RPMI7951 (cell line): ENCODE measurements at places on chromosomes 1 and 21. TPM values are rescaled to one million over a fixed set of nuclear protein-coding genes. Genes with fewer than 3 reads are reported as not detected.

PMVK gene
- total RNA-seq = 8.7 and 9.3 TPM in 2 replicates

CD247 gene
- total RNA-seq = 0.20 TPM in 1 of 2 replicates, not detected in the other

GPR37L1 gene
- total RNA-seq = not detected in 2 replicates

LRRC3 gene
- total RNA-seq = 1.6 and 1.9 TPM in 2 replicates

OR6N1 gene
- total RNA-seq = not detected in 2 replicates

GRCh38 chr1:163315773-163316374, 5.9 kb upstream of the NUF2 start:
- peak; percentile 40 for DNase-seq

DNA sequence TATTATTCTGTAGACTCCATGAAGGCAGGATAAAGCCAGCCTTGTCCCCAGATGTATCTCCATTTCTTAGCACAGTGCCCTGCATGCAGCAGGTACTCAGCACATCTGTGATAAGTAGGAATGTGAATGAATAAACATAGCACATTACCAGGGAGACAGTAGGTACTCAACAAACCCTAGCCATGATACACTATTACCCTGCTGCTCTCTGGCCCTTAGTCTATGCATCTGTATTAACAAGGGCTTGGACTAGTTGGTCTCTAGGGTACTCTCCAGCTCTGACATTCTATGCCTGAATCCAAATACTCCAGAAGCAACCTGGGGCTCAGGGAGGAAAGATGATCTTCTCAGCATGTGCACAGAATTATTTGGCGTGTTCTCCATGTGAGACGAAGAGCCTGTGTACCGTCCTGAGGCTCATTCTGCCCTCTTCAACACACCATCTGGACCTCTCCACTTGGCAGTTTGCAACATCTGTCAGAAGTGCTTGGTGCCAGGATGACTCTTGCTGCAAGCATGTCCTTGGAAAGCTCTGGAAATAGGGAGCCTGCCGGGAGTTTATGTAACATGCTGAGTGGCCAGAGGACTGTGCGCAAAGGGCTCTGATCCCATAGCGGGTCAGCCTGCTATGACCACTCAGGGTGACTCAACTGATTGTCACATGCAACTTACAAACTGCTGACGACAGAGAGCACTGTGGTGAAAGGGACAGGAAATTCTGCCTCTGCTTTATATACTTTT, 228.2 kb upstream of the USP24 start:
- peak; percentile 99 for DNase-seq

DNA sequence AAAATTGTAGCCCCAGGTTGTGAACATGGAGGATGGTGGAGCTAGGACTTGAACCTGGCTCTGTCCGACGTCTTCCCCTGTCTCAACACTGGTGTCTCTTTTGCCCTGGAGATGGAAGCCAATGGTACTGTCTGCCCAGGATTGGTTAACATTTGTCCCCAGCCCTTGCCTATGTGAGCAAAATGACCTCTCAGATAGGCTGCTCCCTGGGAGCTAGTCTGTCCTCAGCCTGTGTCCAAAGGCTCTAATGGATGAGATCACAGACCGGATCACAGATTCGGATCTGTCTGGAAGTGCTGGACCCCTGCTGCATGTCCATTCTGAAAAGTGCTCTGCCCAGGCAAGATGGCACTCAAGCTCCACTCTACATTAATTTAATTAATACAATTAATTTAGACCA, 394.4 kb upstream of the VAMP3 start:
- no peak for DNase-seq

DNA sequence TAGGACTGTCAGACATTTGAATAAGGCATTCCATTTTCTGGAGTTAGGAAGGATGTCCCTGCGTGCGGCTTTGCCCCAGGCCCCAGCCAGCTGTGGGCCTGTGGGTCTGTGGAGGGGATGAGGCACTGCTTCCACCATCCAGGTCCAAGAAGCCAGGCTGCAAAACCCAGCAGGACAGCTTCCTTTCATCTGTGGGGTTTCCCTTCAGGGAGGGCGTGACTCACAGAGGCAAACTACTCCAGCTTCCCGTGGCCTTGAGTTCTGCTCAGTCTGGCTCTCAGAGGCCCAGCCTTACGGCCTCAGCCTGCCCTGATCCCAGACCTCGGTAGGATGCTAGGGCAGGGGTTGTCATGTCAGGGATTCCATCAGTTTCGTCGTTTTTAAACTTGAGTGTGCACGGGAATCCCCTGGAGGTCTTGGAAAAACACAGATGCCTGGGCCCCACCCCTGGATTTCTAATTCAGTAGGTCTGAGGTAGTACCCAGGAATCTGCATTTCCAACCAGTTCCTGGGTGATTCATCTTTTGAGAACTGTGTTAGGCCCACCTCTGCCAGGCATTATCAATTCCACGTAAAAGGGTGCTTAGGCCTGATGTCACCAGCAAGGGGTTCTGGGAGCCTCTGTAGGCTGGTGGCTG, 32.3 kb upstream of the TENT5C start:
- peak; percentile 27 for DNase-seq

- DNase-seq = no peak
Observed at GRCh38 chr1:189606795-189607476, 870.7 kb downstream of the BRINP3 start.

GRCh38 chr1:224867715-224868114, 61.8 kb upstream of the DNAH14 start:
- peak; percentile 45 for DNase-seq

DNA sequence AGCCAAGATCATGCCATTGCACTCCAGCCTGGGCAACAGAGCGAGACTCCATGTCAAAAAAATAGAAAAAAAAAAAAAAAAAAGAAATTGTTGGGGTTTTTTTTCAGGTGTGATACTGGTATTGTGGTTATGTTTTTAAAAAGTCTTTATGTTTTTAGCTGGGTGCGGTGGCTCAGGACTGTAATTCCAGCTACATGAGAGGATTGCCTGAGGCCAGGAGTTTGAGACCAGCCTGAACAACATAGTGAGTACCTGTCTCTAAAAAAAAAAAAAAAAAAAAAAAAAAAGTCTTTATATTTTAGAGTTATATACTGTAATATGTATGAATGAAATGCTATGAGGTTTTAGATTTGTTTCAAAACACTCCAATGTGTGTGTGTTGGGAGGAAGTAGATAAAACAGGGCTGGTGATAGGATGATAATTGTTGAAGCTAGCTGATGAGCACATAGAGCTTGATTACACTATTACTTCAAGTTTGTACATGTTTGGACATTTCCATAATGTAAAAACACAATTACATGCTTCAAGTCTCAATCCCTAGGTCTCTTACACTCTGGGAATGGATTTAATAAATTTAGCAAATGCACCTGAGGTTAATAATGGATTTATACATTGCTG, 30.2 kb upstream of the ATP5PO start:
- no peak for DNase-seq

- no peak for DNase-seq
Observed at GRCh38 chr1:60906039-60906438, 176.3 kb upstream of the NFIA start.

GRCh38 chr1:8663915-8664329, 153.5 kb downstream of the RERE start:
- peak; percentile 68 for DNase-seq

- peak; percentile 11 for DNase-seq
Observed at GRCh38 chr1:231193710-231194340, 32.0 kb downstream of the TRIM67 start.

- DNase-seq = no peak
Observed at GRCh38 chr1:75707191-75707590, 17.3 kb upstream of the ACADM start.

- DNase-seq = peak; percentile 24
Observed at GRCh38 chr1:160204526-160205241, 500 bp upstream of the PEA15 start.

GRCh38 chr1:108077991-108078390, 113.0 kb upstream of the VAV3 start:
- no peak for DNase-seq
